Stimulated activated memory B cell treated with anti-CD40 and anti-IgM and Interleukin-4, amounts not matched to agents 10 μg/mL and 1 μg/mL and 100 μg/mL, for 72 hours (primary cell): ENCODE measurements at places on chromosomes 5 and 9.

GRCh38 chr5:135376961-135377624, 21.9 kb downstream of the MACROH2A1 start:
- ATAC-seq = peak; percentile 71

DNA sequence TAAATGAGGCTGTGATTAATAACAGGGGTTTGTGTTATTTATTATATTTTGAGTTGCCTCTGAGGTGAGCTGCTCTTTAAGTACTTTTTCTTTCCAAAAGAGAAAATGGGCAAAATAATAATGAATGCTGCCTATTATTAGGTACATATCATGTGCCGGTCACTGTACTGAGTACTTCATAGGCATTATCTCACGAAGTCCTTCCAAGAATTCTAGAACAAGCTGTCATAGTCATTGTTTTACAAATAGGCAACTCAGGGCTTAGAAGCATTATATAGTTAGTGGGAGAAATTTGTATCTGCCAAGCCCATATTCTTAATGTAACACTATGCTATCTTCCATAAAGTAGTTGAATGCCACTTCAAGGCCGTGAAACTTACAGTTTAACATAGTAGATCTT, 628.7 kb downstream of the CCDC171 start:
- ATAC-seq = no peak

DNA sequence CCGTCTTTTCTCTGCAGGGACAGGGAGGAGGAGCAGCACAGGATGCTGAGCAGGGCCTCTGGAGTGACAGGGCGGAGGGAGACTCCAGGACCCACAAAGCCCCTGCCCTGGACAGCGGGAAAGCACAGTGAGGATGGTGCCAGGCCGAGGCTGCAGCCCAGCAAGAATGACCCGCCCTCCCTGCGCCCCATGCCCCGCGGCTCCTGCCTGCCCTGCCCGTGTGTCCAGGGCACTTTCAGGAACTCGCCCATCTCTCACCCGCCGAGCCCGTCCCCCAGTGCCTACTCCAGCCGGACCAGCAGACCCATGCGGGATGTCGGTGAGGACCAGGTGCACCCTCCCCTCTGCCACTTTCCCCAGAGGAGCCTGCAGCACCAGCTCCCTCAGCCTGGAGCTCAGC, 9.1 kb upstream of the EXOC3 start:
- ATAC-seq = no peak

- no peak for ATAC-seq
Measured at GRCh38 chr9:135790850-135791249, 88.9 kb downstream of the KCNT1 start.

DNA sequence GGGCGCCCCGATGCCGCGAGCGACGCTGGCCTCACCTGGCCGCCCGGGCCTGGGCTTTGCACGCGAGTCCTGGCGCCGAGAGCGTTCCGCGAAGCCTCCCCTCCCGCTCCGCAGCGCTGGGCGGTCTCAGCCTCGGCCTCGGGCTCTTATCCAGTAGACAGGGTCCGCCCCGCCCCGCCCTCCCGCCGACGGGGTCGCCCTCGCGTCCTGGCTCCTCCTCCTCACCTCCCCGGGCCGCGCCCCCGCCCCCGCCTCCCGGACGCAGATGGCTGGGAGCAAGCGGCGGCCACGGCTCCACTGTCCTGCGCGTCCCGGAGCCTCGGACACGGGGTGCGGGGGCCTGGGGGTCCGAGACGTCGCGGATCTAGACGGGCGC, at the start of gene SLC6A3:
Gene SLC6A3 (minus strand): TSS at position 128 of the 376 bp plus-strand sequence. CDS start 2,243 bp downstream, outside the sequence.
- peak; percentile 28 for ATAC-seq
